ENCODE measurements at places on chromosomes 6 and 20.

DNA sequence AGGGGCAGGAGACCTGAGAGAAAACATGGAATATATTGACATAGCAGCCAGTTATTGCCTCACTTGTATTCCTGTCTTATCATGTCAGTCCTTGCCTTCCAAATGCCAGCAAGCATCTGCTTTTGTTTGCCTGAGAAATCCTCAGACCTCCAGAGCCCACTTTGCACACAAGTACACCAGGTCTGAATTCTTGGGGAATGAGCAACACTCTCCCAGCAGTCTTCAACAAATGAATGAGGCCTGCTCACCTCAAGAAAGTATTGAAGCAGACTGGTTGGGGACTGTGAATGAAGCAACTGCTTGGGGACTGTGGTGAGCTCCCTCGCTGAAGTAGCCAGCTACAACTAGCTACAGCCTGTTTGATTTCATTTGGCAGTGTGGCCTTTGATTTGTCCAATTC lies 172.8 kb upstream of the SPTLC3 start:
- no peak for DNase-seq

GRCh38 chr20:20971810-20972209 lies 134.3 kb downstream of the LINC00237 start:
- no peak for DNase-seq

GRCh38 chr6:107871976-107872375 lies 47.9 kb upstream of the SCML4 start:
- DNase-seq: no peak

GRCh38 chr20:63898882-63899558 lies 4.1 kb downstream of the DNAJC5 start:
- DNase-seq: no peak

GRCh38 chr6:106247293-106247692 lies 78.3 kb downstream of the ATG5 start:
- no peak for DNase-seq

DNA sequence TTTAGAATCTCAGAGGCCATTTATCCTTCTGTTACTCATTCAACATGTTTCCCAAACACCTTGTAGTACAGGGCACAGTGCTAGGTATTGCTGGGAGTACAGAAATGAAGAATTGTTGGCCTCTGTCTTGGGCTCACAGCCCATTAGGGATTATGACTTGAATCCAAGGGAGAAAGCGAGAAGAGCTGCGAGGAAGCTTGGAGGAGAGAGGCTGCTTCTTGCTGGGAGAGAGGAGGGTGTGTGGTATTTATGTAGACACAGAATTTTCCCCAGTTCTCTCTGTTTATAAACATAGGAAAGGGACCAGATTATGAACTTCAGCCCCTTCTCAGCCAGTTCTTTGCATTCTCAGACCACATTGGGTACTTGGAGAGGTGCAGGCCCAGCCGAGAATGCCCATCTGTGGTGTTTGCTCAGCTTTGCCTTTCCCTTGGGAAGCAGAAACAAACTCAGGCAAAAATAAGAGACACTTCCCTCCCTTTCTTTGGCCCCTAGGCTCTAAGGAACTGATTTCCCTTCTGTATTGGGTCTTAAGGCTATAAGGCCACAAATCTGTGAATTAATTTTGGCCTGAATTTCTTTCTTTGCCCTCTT lies 17.9 kb downstream of the CHMP4B start:
- no peak for DNase-seq

GRCh38 chr6:37814374-37814773 lies 5.2 kb upstream of the ZFAND3 start:
- no peak for DNase-seq

GRCh38 chr6:89581689-89582088 lies 56.9 kb downstream of the LYRM2 start:
- DNase-seq: no peak

DNA sequence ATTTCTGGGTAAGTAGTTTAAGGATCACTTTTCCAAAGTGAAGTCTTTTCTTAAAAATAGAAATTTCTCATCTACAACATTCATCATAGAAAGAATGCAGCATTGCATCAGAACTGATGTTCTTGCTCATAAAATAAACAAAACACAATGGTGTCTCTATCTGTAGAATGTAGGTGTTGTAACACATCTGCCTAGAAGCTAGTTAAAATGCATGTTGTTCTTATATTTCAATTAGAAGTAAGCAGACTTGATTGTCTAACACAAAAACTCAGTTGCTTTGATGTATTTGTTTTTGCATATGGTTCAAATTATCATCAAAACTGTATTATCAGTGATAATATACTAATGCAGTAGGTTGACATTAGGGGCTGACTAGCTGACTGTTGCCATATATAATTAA lies 654.7 kb upstream of the FLRT3 start:
- DNase-seq: no peak

- no peak for DNase-seq
Observed at GRCh38 chr6:63764318-63764916, 128.8 kb downstream of the PHF3 start.

- DNase-seq: no peak
Observed at GRCh38 chr6:99016355-99016754, 68.6 kb upstream of the FBXL4 start.

GRCh38 chr6:1049900-1050299 lies 262.0 kb upstream of the FOXQ1 start:
- no peak for DNase-seq

DNA sequence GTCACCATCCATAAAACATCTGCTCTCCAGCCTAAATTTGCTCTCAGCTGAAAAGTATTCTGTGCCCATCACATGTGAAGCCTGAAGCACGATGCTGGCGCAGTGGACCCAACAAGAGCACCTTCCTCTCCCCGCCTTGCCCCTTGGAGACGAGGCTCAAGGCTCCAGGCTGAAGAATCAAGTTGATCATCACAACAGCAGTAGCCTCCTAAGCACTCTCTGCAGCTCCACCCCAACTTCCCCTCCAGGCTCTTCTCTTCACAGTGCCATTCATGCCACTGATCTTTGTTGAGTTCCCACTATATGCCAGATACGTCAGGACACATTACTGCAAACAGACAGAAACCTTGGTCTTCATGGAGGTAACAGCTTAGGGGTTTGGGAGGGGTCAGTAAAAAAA lies 41.6 kb upstream of the ZNF217 start:
- no peak for DNase-seq

DNA sequence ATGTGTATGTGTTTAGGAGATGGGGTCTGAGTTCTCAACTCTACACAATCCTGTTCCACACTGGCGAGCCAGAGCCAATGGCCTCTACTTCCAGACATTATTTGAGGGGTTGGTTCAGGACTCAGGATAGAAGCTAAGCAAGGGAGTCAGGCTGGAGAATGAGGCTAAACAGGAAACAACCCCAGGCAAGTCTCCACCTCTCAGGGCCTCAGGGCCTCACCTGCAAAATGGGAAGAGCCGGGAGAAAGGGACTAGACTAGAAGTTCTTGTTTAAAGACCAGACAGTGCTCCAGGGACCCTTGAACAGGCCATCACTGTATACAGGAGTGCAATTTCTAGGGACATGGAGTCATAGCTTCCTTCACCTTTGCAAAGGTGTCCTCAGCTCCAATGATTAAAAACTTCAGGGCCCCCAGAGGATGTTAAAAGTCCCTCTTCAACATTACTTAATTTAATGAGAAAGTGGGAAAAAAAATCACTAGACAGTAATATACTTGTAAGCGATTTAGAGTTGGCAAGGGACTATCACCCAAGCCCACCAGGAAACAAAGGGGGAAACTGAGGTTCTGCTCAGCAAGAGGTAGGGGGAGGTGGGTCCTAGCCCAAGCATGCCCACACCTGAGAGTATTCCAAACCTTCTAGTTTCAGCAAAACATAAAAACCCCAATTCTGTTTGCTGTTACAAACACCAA lies 41.7 kb downstream of the ZMYND8 start:
- no peak for DNase-seq

DNA sequence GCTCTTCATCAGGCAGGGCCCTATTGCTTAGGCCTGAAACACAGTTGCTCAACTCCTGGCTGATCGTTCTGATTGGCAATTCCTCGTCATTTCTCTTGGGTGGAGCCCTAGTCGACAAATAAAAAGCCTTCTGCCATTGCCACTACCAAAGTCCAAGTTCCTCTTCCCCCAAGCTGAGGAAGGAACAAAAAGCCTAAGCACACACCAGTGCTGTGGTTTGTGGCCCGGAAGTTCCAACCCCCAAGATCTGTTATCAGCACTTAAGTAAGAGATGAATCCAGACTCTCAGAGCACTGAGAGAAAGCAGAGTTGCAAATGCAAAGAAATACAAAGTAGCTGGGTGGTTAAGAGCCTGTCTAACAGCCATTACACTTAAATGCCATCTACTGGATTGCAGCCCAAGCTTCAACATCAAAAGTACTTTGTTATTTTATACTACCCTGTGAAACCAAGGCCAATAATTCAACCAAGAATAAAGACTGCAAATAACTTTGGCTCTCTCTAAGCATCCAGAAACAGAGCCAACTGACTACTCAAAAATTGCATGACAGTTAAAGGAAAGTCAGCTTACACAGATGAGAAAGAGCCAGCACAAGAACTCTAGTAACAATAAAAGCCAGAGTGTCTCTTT lies 1024.0 kb downstream of the GRIK2 start:
- no peak for DNase-seq

DNA sequence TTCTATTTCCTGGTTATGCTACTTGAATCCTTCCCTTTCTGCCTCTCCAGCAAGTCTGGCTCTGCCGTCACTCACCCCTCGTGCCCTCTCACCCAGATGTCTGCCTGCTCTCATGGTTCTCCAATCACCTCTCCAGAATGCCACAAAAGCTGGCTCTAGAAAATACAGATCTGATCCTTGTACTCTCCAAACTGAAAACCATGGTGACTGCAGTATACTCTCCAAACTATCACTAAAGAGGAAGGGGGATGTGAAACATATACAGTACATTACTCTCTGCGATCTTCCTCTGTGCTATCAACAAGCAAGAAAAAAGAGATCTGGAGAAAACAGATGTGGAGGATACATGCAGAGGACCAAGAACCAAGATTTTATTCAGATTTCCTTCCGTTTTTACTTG lies 91.1 kb downstream of the ATXN1 start:
- no peak for DNase-seq

DNA sequence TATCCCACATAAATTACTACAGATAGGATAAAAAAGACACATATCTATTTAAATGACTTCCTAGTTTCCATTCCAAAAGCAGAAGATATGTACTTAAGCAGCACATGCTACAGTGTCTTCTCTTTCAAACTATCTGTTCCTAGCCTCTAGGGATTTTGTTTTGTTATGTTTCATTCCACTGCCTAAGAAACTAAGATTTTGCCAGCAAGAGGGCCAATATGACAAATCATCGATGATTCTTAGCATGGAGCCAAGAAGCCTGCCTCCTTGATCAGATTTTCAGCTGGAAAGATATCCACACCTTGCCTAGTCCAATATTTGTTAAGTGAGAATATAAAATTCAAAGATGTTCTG lies 7.0 kb downstream of the SNX5 start:
- DNase-seq: no peak

DNA sequence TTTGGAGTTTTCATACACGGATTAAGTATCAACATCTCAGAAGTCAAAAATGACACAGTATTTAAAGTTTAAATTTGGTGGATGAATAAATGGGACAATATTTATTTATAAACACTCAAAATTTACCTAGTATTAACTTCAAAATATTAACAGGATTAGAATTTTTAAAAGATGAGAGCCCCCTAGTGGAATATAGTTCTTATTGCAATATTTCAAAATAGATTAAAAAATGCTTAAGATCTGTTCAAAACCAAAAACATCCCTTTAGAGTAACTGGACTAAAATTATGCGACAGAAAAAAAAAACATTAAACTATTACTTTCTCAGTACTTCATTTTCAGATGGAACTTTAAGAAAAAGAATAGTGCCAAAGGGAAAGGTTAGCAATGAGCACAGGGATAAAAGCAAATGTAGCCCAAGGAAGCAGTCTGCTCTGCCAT lies 56.6 kb downstream of the SNX14 start:
- DNase-seq: no peak

DNA sequence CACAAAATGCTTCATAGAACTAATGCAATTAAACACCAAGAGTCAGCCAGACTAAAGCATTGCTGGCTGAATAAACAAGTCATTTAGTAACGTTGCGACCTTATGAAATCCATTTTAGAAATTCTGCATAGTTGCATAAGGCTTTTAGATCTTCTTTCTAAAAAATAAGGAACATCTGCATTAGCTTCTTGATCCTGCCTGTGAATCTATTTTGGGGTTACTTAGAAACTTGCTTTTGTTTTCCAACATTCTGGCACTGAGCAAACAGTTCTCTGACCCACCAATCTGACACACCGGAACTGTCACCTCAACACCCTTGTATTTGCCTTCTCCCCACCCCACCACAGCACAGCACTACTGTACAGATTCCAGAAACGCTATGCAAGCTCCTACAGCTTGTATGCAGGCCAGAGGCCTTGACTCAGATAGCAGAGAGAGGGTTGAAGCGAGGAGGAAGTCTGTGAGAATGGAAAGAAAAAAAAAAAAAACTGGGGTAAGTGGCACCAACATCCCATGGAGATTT lies 55.0 kb downstream of the KIF13A start:
- no peak for DNase-seq

- no peak for DNase-seq
Observed at GRCh38 chr6:8570256-8570920, 135.0 kb upstream of the SLC35B3 start.

- no peak for DNase-seq
Observed at GRCh38 chr6:136550045-136550329, 235 bp downstream of the MAP7 start.

GRCh38 chr6:79201983-79202382 lies 32.5 kb downstream of the HMGN3 start:
- DNase-seq: no peak

GRCh38 chr6:170134471-170135440 lies 156.1 kb downstream of the DLL1 start:
- DNase-seq: no peak

DNA sequence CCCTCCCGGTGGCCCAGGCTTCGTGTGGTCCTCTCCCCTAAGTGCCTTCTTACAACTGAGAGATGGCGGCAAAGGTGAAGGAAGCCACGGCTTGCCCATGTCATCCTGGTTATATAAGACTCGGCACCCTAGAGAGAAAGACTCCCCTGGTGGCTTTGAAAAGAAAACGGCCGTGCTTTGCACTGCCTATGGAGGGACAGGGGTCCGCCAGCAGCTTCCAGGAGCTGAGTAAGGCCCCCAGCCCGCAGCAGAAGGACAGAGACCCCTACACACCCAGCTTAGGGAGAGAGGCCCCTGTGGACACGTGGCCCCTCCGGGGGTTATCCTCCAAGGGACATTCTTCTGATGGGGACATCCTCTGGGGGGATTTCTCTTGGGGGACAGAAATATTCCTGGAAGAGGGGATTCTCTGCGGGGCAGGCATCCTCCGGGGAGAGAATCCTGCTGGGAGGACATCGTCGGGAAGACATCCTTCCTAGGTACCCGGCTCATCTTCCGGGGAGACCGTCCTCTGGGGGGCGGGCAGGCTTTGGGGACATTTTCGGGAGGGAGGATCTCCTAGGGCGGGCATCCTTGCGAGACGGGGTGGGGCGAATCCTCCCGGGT lies 511 bp upstream of the OGFR start:
- peak; percentile 36 for DNase-seq

Measured in effector memory CD8-positive, alpha-beta T cell (primary cell).